ENCODE measurements at places on chromosomes 12 and 14. TPM values are rescaled to one million over a fixed set of nuclear protein-coding genes. Genes with fewer than 3 reads are reported as not detected.
A peak's percentile ranks its signal among the peaks of the same experiment; 100 is the strongest.

DNA sequence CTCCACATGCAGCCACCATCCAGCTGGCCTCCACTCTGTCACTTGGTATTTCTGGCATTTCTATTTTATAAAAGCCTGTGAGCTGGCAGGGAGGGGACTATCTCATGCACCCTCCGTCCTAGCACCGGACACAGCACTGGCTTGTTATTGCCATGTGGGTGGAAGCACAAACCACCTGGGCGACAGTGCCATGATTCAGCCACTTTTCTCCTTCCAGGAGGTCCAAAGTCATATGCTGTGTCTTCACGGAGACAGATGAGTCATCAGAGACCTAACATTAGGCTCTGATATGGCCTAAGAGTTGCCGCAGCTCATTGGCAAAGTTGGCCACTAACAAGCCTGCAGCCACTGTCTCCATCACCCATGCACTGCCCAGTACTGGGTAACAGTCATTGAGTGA, 1123.0 kb downstream of the VRK1 start:
- DNase-seq = no peak

GRCh38 chr12:39413836-39414771, 28.8 kb downstream of the KIF21A start:
- no peak for DNase-seq

GRCh38 chr12:124126950-124127655, 154.1 kb downstream of the ZNF664 start:
- no peak for DNase-seq

GRCh38 chr12:84308211-84308610, 604.4 kb downstream of the SLC6A15 start:
- DNase-seq = no peak

DNA sequence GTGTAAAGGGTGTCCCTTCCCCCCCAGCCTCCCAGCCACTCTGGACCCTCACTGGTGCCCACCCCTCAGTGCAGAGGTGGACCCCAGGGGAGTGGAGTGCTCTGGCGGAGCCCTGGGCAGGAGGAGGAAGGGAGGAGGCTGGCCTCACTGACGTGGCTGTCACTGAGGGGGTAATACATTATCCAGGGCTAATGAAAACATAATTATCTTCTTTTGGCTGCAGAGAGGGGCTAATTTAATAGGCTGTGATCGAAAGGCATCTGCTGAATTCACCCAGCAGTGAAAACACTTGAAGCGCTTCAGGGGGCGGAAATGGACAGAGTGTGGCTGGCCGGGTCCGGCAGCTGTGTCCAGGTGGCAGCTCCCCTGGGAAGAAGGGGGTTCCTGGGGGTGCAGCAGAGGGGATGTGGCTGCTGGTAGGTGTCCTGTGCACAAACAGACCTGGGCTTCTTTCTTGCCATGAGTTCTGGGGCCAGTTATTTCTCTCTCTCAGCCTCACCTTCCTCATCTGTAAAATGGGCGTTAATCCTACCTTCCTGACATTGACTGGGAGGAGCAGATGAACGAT, 3.7 kb upstream of the NOS1 start:
- no peak for DNase-seq

DNA sequence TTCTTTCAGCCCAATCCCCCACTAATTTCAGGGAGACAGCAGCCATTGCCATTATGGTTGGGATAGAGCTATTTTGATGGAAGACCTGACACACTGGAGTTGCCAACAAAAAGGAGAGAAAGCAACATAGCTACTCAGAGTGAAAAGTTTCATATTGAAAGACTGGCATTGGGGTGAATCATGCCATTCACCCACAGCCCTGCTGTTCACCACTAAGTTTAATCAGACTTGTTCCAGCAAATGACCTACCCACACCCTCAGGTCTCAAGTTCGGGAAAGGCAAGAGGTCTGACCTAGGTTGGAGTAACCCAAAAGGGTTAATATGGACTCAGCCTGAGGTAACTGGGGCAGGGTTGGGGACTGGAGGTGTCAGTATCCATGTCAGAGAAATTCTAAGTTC, 169.2 kb downstream of the PAWR start:
- no peak for DNase-seq

DNA sequence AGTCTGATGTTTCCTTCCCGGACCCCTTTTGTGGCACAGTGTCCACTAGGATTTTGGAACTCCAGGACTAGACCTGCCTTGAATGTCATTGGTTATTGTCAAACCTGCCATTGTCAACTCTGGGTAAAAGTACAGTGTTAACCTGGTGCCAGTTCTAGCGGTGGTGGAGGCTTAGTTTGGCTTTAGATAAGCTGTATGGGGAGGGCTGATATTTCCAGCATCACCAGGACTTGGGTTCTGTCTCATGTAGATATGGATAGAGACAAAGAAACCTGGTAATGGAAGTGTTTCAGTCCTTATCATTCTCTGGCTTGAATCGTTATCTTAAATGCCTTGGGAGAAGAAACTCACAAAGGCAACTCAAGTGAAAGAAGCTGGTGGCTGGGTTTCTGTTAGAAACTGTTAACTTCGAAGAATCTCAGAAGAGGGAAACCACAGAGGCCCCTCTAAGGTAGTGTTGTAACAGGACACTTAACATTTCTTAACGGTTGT, 10.6 kb downstream of the CHST11 start:
- DNase-seq = no peak

- DNase-seq = peak; percentile 62
Measured at GRCh38 chr12:122834104-122834920, 945 bp upstream of the HIP1R start.

DNA sequence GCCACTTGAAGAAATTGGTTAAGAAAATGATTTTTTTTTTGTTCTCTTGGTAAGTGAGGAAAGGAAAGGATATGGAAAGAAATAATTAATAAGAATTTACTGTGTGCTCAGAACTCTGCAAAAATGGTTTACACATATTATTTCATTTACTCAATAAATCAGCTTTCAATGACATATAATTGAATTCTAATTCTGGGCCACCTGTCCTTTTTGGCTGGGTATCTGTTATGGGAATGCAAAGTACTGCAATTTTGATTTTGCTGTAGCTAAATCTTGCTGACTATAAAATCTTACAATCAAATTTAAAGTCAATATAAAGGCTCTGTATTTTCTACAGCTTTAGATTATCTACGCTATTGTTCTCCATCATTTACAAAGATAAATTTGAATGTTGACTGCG, 147.1 kb downstream of the GRIP1 start:
- DNase-seq = no peak

The UBE2N gene
- 58.4 TPM for total RNA-seq

Measured in sciatic nerve (tissue), 2 donors.